ENCODE measurements at places on chromosomes 6 and 20. TPM values are rescaled to one million over a fixed set of nuclear protein-coding genes. Genes with fewer than 3 reads are reported as not detected.

ABHD16B gene
- total RNA-seq = not detected

CD40 gene
- 13.8 TPM for total RNA-seq

GGTLC1 gene
- total RNA-seq = not detected

CLDN20 gene
- total RNA-seq = not detected

PRELID3B gene
- total RNA-seq = 193 TPM

MYL9 gene
- total RNA-seq = 1.4 TPM

SMOC2 gene
- 0.14 TPM for total RNA-seq

CLPSL2 gene
- not detected for total RNA-seq

TMEM170B gene
- total RNA-seq = 0.34 TPM

C6orf15 gene
- 0.34 TPM for total RNA-seq

OR12D3 gene
- total RNA-seq = not detected

HUS1B gene
- total RNA-seq = 1.9 TPM

PPP1R14C gene
- total RNA-seq = 63.4 TPM

DEFB132 gene
- not detected for total RNA-seq

BFSP1 gene
- 2.1 TPM for total RNA-seq

PLG gene
- not detected for total RNA-seq

HLA-DOB gene
- total RNA-seq = 1.0 TPM

SNRPB2 gene
- 46.8 TPM for total RNA-seq

DNAAF9 gene
- 6.5 TPM for total RNA-seq

CYP39A1 gene
- 6.5 TPM for total RNA-seq

SEL1L2 gene
- total RNA-seq = not detected

ANKRD66 gene
- total RNA-seq = not detected

NFS1 gene
- total RNA-seq = 46.5 TPM

FILIP1 gene
- under 0.01 TPM for total RNA-seq

CNR1 gene
- total RNA-seq = not detected

MSH5 gene
- 3.4 TPM for total RNA-seq

FAM83C gene
- total RNA-seq = 1.7 TPM

BANF2 gene
- total RNA-seq = not detected

TBCC gene
- 32.5 TPM for total RNA-seq

DEK gene
- total RNA-seq = 54.3 TPM

FAXC gene
- total RNA-seq = 1.0 TPM
